ENCODE measurements at places on chromosomes 1 and 21. TPM values are rescaled to one million over a fixed set of nuclear protein-coding genes. Genes with fewer than 3 reads are reported as not detected.

S100A1 gene
- 1.7 TPM for total RNA-seq

CNKSR1 gene
- 4.2 TPM for total RNA-seq

ACTL8 gene
- 2.0 TPM for total RNA-seq

CYP2J2 gene
- 1.8 TPM for total RNA-seq

ST6GALNAC5 gene
- 0.19 TPM for total RNA-seq

CYP4A22 gene
- total RNA-seq = not detected

ANGPTL3 gene
- total RNA-seq = not detected

NR5A2 gene
- total RNA-seq = 0.39 TPM

S100A12 gene
- not detected for total RNA-seq

FAM131C gene
- total RNA-seq = 0.11 TPM

FNDC5 gene
- total RNA-seq = 0.96 TPM

PERM1 gene
- total RNA-seq = 0.20 TPM

OR2T33 gene
- not detected for total RNA-seq

CD48 gene
- not detected for total RNA-seq

TNFRSF1B gene
- total RNA-seq = not detected

FMO4 gene
- 1.1 TPM for total RNA-seq

OLIG2 gene
- total RNA-seq = 2.5 TPM

KCNK1 gene
- 5.7 TPM for total RNA-seq

OR6N1 gene
- total RNA-seq = not detected

TGFBR3 gene
- 2.5 TPM for total RNA-seq

DPYD gene
- 7.5 TPM for total RNA-seq

TLCD4 gene
- total RNA-seq = 0.99 TPM

FHL3 gene
- 116 TPM for total RNA-seq

RRP15 gene
- 28.4 TPM for total RNA-seq

KRTAP13-2 gene
- total RNA-seq = not detected

NR1I3 gene
- not detected for total RNA-seq

FAM163A gene
- total RNA-seq = not detected

PADI1 gene
- total RNA-seq = not detected

NUDT17 gene
- 3.3 TPM for total RNA-seq

SIM2 gene
- total RNA-seq = 9.2 TPM

OR1C1 gene
- not detected for total RNA-seq

ZNF593OS gene
- total RNA-seq = not detected

S100B gene
- total RNA-seq = 1.0 TPM

OR2L3 gene
- not detected for total RNA-seq

OR10K2 gene
- not detected for total RNA-seq

GJA5 gene
- 0.36 TPM for total RNA-seq

CAPN2 gene
- total RNA-seq = 391 TPM

TFF3 gene
- 0.84 TPM for total RNA-seq

OR2T2 gene
- total RNA-seq = not detected

FNDC7 gene
- total RNA-seq = not detected

WDR64 gene
- total RNA-seq = not detected

PRMT6 gene
- 14.2 TPM for total RNA-seq

OVAAL gene
- total RNA-seq = not detected

FAM72A gene
- total RNA-seq = 8.8 TPM

IFNLR1 gene
- 0.94 TPM for total RNA-seq

FRRS1 gene
- total RNA-seq = 4.5 TPM

CDC73 gene
- 77.7 TPM for total RNA-seq

CFAP45 gene
- total RNA-seq = 3.2 TPM
